CD4-positive, alpha-beta T cell treated with Interleukin-1 beta for 1 hour (primary cell): ENCODE measurements at places on chromosomes 11 and 22.

DNA sequence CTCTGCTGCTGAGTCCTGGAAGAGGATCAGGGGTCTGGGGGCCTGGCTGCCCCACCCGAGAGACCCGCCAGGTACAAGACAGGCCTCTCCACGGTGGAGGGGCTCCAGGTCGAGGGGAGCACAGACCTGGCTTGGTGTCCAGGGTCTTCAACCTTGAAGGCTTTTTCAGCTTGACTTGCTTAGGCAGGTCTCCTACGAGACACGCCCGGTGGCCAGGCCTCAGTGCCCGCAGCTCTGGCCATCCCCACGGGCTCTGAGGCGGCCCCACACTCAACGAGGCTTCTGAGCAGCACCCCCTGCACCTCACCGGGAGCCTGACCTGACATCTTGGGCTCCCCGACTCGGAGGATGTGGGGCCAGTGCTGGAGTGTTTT lies 6.6 kb upstream of the PLXNB2 start:
- DNase-seq, result no peak

- DNase-seq, result no peak
Observed at GRCh38 chr11:7893796-7894195, 37.3 kb downstream of the OR10A6 start.

DNA sequence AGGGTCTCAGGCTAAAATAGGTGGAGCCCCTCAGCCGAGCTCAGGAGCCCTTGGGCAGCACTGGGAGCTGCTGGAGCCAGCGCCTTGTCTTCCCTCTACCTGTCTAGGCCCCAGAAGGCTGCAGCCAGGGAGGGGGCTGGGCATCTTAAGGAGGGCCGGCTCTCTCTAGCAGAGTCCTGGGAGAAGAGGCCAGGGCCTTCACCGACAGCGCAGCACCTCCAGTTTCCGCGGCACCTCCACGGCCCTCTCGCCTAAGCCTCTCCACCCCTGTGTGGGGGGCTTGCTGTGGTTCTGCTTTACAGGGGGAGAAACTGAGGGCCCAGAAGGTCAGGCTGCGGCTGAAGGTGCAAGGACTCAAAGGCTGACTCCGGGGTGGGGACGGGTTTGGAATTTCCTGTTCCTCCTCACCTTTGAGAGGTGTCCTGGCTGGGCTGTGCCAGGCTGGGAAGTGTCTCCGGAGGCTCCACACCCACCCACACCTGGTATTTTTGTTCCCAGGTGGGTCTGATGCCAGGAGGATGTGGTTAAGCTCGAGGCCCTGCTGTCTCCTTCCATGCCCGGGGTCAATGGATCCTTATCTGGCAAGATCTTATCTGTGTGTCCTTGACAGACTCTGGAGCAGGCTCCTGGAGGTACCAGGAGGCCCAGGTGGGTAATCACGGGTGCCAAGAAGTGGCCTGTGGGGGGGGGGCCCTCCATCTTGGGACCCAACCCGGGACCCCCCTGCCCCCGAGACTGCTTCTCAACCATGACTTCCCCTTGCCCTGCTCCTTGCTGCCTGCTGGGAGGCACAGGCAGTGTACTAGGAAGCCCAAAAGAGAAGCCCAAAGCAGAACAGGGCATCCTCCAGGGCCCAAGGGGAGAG lies 95.3 kb upstream of the FGF3 start:
- DNase-seq, result no peak

- DNase-seq, result no peak
Observed at GRCh38 chr22:33842006-33842354, 78.3 kb downstream of the LARGE1 start.

DNA sequence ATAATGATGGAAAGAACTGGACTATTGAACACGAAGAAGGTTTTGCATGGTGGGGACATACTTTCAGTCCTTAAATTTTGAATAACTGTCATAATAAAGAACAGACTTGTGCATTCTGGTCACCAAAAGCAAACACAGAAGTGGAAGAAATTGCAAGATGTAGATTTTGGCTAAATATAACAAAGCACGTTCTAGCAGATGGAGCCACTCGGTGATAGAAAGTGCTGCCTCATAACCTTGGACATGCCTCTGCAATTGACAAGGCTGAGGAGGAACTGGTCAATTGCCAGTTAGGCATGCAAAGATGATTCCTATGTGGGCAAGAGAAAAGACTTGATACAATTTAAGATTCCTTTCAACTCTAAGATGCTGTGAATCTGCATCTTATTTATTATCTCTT lies 244.1 kb upstream of the ZC3H12C start:
- no peak for DNase-seq

- DNase-seq, result no peak
Observed at GRCh38 chr22:47225080-47225930, 462.9 kb downstream of the TBC1D22A start.

- DNase-seq, result no peak
Observed at GRCh38 chr11:114172871-114173444, 113.4 kb downstream of the ZBTB16 start.

DNA sequence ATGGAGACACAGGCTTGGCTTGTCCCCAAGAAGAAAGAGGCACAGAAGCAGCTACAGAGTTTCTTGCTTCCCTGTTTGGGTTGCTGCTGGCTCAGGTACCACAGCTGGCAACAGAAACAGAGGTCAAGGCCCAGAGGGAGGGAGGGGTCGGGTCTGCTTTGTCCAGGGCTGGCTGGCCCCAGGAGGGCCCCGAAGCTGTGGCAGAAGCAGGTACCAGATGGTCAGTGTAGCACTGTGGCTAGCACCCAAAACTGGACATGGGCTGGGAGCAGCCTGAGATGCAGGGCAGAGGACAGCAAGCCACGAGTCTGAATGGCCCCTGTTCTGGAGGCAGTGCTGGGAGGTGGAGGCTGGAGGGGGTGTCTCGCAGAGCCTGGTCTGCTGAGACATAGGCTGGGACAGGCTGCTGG lies 52.3 kb upstream of the CCDC188 start:
- DNase-seq, result no peak

DNA sequence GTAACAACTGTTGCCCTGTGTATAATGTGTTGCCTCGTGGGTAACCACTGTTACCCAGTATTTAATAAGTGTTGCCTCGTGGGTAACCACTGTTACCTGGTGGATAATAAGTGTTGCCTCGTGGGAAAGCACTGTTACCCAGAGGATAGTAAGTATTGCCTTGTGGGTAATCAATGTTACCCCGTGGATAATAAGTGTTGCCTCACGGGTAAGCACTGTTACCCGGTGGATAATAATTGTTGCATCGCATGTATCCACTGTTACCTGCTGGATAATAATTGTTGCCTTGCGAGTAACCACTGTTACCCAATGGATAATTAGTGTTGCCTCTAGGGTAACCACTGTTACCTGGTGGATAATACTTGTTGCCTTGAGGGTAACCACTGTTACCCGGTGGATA lies 17.1 kb upstream of the NXPE4 start:
- DNase-seq, result no peak

- no peak for DNase-seq
Observed at GRCh38 chr11:117427356-117427874, 99.8 kb downstream of the CEP164 start.
